ENCODE measurements at places on chromosomes 12 and 14.

DNA sequence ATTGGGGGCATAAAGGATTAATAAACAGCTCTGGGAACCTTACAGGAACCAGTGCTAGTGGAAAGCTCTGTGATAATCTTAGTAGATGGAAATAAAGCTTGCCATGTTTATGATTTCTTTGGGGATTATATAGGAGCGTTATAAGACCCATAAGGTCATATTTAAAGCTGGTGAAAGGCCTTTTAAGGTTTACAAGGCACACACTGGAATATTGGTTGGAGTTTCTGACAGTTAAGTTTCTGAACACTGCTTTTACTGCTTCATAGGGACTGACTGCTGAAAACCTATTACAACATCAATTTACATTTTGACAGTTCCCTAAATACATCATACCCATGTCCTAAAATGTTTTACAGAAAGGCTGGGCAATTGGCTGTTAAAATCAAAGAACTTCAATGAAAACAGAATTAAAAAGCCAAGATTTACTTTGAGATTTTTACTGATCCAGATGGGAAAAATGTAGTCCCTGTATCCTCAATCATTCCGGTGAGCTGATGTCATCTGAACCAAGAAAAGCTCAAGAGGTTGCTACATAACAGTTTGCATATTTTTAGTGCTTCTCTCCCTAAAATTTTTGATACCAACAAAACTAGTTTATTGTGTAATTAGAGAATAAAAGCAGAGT is 153.7 kb upstream of the IGF1 start:
- DNase-seq, result no peak

- no peak for DNase-seq
Observed at GRCh38 chr12:6113691-6114475, 10.6 kb downstream of the VWF start.

DNA sequence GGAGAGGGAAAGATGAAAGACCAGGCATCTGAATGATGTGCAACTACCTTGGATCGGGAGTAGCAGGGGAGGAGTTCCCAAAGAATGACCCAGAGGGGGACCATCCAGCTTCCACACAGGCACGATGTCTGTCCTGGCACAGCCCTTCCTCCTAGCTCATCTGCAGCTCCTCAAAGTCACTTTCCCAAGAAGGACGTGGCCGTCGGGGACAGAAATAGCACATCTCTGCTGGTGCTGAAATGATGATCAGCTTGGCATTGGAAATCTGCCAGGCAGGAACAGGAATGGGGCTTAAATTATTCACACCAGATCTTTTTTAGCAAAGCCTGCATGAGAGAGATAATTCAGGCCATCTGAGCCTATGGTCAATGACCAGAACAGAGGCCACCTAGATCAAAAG is 41.7 kb downstream of the TSPAN11 start:
- DNase-seq, result no peak

GRCh38 chr12:132074216-132074615 is 69.9 kb downstream of the DDX51 start:
- no peak for DNase-seq
